ENCODE measurements at places on chromosomes 16 and 17.

- no peak for DNase-seq
Observed at GRCh38 chr16:27241658-27242057, 26.9 kb downstream of the NSMCE1 start.

GRCh38 chr17:31724026-31724425 is 135.0 kb downstream of the COPRS start:
- DNase-seq = no peak

GRCh38 chr17:82588266-82589175 is 59.7 kb downstream of the WDR45B start:
- DNase-seq = no peak

- no peak for DNase-seq
Observed at GRCh38 chr17:30939051-30939689, 17.4 kb downstream of the ADAP2 start.

DNA sequence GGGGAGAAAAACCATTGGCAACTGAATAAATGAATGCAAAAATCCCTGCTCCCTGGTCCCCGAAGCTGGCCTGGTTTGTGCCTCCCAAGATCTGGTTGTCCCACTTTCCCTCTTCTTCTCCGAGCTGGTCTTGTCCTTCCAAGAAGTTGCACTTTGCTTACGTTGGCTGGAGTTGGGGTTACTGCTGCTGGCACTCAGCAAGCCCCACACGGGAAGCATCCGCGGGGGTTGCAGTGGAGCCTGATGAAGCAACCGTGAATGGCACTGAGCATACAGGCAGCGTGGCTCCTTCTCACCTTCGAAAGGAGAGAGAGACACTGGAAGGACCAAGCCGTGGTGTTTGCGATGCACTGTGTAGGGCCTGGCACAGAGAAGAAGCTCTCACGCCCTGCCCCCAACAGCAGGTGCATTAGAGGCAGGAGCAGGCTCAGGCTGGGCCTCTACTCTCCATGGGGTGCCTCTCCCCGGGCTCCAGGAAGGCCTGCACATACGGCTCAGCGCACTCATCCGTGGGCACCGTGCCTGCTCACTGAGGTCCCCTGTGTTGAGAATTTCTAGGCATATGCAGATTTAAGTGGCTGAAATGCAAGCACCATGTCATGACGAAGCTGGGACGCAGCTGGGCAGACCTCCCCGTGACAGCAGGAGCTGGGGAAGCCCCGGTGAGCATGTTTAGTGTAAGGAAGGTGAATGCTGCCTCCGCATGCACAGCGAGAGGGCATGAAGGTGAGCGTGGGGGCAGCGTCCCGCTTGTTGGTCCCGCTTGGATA is 12.1 kb downstream of the CA5A start:
- DNase-seq = peak; percentile 91

DNA sequence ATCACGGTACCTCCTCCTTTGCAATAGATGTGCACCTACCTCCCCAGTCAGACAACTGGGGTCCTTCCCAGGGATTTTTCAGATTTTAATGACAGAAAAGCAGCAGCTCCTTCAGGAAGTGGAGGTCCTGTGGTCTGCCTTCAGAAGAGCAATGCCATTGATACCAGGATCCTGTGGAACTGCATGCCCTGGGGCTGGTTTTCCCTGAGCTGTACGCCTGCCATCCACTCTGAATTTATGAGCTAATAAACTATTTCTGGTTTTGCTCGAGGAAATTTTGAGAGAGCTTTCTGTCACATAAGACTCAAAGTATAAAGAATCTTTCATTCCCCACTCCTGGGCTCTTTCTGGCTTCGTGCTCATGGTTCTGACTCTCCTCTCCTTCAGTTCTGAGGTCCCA is 10.0 kb upstream of the CCL23 start:
- DNase-seq = no peak

DNA sequence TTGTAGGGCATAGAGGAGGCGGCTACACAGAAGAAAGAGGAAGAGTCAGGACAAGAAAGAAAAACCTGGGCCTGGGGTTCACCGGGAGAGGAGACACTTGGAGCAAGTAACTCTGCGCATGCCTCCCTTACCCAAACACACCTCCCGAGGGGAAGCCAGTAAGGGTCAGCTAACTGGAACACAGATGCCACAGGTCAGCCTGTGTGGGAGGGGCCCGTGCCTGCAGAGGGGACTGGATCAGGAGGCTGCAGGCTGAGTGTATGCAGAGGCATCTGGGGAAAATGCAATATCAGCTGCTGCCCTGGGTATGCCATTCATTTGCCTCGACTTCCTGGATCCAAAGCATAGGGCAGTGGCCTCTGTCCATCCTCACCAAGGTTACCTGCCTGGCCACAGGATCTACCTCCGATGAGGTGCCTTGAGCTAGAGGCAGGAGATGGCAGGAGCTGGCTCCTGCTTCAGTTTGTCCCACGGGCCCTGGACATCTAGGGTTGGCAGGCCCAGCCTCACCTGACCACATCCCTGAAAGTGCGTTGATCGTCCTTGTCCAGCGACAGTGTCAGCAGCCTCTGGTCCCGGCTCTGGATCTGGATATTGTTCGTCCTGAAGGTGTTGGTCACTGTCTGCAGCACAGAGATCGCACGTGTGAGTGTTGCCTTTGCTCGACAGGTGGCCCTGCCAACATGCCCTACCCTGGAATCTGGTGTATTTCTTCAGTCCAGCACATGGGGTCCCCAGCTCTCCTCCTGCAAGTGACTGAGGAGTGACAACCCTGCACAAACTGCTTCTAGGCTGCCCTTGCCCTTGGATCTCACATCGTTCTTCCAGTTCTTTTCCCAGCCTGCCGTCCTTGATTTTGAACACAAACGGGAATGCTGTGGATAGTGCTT is 4.6 kb upstream of the MFSD6L start:
- no peak for DNase-seq

DNA sequence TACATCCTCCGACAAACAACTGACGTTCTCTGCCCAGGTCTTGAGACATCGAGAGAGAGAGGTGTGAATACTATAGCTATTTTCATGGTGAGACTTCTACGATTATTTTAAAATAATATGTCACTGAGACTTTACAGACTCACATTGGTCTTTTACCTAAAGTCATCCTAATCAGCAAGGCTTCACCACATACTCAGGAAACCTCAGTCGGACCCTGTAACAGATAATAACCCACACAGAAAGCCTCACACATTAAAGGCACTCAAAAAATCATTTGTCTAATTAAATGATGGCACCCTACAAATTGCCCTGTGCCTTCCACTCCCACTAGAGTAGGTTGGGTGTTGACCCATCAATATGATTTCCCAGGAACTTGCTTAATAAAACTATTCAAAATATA is 19.8 kb upstream of the SLC39A11 start:
- DNase-seq = no peak

- no peak for DNase-seq
Observed at GRCh38 chr16:75086688-75087374, 29.7 kb downstream of the LDHD start.

- no peak for DNase-seq
Observed at GRCh38 chr16:89371968-89372634, 118.3 kb downstream of the ANKRD11 start.

GRCh38 chr17:66443166-66443565 is 140.8 kb downstream of the PRKCA start:
- DNase-seq = no peak

- no peak for DNase-seq
Observed at GRCh38 chr16:86011532-86011931, 112.6 kb downstream of the IRF8 start.

GRCh38 chr17:76688165-76688622 is 22.6 kb downstream of the MXRA7 start:
- DNase-seq = no peak

- DNase-seq = no peak
Observed at GRCh38 chr17:83081684-83082201, 2.3 kb downstream of the METRNL start.

- DNase-seq = peak; percentile 43
Observed at GRCh38 chr17:49952209-49952911, 16.6 kb upstream of the DLX4 start.

DNA sequence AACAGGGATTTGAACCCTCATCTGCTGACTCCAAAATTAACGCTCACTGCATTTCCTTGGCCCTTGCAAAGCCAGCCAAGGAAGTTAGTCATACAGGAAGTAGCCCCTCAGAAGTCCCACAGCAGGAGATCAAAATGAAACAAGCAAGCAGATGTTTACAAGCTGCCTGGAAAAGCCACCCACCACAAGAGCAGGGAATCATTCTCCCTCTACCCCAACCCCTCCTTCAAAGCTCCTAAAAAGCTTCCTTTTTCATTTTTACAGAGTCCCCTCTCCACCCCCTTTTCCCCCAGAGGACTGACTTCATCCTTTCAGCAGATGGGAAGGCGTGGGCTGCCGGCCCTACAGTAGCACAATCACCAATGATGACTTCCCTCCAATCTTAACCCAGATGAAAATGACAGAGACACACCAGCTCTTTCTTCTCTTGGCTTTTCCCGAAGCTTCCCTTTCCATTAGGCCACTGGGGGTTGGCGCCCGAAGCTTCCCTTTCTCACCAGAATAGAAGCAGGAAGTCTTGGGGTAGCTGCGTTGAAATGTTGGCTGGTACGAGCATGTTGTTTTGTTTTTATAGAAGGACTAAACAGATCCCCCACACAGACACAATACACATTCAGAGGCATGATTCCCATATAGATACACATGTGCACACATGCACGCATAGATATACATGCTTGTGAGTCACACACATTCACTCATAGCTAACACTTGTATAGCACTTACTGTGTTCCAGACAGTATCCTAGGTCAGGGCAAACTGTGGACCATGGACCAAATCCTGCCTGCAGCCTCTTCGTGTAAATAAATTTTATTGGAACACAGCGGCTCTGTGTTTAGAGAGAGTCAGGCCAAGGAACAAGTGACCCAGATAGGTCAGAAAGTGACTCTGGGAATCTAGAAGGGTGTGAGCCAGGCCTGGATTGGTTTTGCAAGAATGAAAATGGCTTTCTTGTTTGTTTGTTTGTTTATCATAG is 17.4 kb downstream of the ITPRIPL2 start:
- DNase-seq = no peak

DNA sequence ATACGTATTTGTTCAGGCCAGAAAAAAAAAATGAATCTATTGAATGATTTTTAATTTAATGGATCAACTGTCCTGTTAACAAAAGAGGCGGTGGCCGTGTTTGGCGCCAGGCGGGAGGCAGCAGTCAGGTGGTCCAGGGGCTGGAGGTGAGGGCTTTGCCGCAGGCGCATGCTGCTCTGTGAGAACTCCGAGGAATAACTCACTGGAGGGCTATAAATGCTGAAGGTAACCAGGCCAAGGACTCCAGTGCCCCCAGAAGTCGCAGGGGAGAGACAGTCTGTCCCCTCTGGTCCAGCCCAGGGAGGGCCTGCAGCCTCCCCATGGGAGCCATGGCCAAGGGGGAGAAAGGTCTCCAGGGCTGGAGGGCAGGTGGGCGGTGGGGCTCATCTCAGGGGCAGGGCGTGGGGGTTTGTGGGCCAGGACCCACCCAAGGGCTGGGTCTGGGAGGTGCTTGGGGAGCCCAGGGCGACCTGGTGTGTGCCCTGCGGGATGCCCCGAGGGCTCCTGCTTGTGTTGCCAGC is 7.1 kb upstream of the BAHCC1 start:
- DNase-seq = no peak

GRCh38 chr17:66737524-66737923 is 97.4 kb upstream of the CACNG5 start:
- no peak for DNase-seq

DNA sequence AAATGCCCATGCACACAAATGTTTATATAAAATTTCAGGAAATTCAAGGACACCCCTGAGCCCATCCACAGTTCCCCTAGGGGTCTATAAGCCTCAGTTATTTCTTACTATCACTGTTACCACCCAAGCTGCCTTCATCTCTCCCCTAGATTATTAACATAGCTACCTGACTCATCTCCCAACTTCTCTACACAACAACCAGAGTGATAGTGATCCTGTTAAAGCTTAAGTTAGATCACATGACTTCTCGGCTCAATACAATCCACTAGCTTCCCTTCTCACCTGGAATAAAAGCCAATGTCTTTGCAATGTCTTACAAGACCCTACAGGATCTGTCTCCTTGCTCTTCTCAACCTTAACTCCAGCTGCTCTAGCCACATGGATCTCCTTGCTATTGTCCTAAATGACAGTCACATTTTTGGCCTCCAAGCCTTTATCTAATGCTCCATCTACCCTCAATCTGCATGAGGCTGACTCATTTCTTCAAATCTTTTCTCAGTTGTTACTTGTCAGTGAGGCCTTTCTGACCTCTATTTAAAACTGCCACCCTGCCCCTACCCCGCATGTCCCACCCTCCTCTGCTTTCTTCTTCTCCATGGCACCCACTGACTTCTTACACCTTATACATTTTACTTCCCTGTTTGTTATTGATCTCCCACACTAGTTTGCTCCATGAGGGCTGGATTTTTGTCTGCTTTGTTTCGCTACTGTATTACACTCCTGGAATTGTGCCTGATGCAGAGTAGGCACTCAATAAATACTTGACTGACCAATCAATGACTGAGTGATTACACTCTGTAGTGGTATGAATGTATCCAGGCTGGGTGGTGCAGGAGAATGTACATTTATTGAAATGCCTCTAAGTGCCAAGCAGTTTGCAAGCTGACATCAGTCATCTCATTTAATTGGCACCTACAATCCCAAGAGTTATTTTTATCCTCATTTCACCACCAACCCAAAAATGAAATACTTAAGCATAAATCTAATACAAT is 5.2 kb upstream of the LIG3 start:
- DNase-seq = no peak

DNA sequence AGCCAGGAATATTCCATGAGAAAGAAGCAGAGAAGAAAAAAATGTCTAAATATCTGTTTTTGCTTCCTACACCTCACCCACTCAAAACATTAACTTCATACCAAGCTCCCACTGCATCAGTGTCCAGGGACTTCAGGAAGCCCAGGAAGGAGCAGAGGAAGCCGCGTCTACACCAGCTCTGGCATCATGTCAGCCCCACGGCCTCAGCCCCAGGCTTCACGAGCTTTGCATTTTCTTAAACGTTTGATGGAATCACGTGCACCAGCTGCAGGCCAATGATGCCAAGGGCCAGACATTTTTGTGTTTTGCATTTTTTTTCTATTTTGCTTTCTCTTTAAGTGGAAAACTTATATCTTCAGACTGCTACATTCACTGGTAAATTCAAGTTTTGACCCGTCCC is 48.6 kb downstream of the CDRT4 start:
- DNase-seq = no peak
